ENCODE measurements at places on chromosomes 2 and 18. TPM values are rescaled to one million over a fixed set of nuclear protein-coding genes. Genes with fewer than 3 reads are reported as not detected.

DNA sequence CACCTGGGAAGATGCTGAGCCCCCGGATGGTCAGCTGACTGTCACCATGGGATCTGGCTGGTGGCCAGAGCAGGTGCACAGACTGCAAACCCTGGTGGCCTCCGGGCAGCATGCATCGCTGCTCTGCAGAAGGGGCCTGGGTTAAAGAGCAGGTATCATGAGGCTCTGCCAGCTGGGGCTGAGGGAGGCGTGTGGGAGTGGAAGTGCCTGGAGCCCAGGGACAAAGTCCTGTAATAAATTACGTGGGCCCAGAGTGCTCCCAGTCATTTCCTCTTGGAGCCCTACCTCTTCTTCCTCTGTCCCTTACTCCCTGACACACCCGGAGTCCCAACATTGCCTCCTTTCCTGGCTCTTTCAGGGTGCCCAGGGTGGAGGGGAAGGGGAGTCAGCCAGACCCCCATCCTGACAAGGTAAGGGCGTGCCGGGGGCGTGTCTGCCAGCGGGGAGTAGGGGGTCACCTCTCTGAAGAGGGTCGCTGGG, at the start of gene MYO7B:
MYO7B (plus strand) TSS at position 262 of the 480 bp plus-strand sequence. CDS start 24,040 bp downstream, outside the sequence.
- DNase-seq = no peak

GRCh38 chr18:27956001-27956640, 220.8 kb downstream of the CDH2 start:
- DNase-seq = no peak

- DNase-seq = no peak
Observed at GRCh38 chr2:234172066-234172465, 121.6 kb downstream of the SPP2 start.

DNA sequence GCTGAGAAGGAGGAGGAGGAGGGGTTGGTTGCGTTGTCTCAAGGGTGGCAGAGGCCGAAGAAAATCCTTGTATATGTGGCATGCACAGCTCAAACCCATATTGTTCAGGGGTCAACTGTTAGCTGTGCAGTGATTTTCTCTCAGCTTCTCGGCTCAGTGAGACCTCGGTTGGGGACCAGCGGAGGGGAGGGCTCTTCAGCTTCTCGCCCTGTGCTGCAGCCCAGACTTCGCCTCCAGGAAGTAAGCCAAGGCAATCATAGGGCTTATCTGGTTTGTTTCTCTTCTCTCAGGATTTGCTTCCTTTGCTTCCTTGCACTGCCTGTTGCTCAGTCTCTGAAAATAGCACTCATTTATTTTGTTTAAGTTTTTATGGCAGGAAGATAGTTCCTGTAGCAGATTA, 85.5 kb downstream of the SOWAHC start:
- DNase-seq = no peak

DNA sequence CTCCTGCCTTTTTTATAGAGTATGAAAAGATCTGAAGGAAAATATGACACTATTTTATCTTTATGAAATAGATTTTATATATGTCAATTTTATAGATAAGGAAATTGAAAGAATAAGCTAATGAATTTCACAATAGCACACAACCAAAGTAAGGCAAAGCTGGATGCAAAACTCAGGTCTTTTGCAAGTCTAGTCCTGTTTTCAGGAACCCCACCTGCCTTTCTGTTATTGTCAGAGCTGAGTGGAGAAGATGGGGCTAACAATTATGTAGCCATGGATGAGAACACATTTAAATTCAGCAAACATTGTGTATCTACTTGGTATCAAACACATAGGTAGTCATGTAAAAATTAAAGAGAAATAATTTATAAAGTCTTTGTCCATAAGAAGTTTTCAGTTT, 161.5 kb upstream of the ZEB2 start:
- DNase-seq = no peak

GRCh38 chr18:36329684-36330434, 32.3 kb downstream of the FHOD3 start:
- no peak for DNase-seq

DNA sequence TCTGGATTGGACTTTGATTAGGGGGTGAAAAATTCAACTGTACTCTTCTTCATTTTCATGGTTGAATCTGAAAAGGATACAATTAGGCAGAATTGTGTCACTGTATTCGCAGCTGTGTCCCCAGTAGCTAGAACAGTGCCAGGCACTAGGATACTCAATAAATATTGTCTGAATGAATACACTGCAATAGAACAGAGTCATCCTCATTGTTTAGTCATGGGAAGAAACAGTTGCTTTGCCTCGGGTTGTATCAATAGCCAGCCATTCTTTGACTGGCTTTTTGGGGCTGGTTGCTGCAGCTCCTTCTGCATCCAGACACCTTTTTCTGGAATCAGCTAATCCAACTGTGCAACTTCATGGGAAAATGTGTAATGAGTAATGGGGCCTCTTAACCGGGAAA, 18.1 kb upstream of the DYNC1I2 start:
- DNase-seq = no peak

DNA sequence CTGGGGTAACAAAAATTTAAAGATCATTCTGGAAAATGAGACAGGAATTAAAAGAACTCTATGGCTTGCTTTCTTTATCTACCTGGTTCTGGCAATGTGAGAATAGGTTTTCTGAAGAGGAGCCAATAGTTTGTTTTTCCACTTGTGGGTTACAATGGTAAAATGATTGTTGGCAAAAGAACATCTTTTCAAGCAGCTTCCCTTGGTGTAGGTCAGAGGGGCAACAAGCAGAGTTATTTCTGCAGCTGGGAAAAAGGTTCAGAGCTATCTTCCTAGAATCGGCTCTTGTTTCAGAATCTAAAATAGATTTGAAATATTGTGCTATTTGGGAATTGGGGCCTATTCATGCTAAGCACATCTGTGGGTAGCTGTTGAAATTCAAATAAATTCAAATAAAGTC, 11.5 kb upstream of the TSPYL6 start:
- DNase-seq = no peak

DLX1 gene
- 3.8 TPM for total RNA-seq

- no peak for DNase-seq
Observed at GRCh38 chr2:232448304-232448690, 7.7 kb upstream of the ALPI start.

GRCh38 chr2:14816069-14817060, 183.8 kb downstream of the LRATD1 start:
- DNase-seq = no peak
